ENCODE measurements at places on chromosomes 13 and 19. TPM values are rescaled to one million over a fixed set of nuclear protein-coding genes. Genes with fewer than 3 reads are reported as not detected.

The SBK2 gene
- polyA plus RNA-seq = 0.10 TPM

The KASH5 gene
- not detected for polyA plus RNA-seq

DNA sequence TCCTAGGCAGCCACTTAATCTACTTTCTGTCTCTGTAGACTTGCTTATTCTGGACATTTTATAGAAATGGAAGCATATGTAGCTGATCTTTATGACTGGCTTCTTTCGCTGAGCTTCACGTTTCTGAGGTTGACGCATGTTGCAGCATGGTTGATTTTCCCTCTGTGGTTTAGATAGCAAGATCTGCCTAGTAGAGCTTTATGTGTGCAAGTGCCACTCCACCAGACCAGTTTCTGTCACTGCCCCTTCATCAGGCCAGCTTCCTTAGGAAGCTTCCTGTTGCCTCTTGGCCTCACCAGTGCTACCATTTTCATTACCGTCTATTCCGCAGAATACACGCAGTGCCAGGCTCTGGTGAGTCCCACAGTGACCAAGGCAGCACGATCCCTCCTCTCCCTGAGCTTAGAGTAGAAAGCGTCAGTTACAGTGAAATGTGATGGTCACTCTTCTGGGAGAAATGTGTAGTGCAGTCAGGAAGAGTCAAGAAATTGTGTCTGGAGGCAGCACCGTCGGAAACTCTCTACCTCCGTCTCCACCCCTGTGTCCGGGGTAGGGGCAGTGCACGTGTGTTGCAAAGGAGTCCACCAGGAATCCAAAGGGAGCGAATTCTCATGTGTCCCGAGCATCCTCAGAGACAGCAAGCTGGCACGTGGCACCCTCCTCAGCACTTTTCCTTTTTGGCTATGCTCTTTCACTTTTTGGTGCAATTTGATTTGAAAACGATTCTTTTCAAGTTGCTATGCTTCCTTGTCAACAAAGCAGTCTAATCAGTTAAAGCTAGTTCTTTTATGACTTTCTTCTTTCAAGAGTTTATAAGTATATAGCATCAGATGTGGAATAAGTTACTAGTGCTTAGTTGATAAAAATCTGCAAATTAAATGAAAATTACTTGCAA is 45.4 kb upstream of the GPR183 start:
- DNase-seq = no peak

- no peak for DNase-seq
Measured at GRCh38 chr19:56101095-56101494, 20.0 kb downstream of the ZNF787 start.

GRCh38 chr13:36342715-36343114 is 3.5 kb downstream of the SPART start:
- DNase-seq = no peak

DNA sequence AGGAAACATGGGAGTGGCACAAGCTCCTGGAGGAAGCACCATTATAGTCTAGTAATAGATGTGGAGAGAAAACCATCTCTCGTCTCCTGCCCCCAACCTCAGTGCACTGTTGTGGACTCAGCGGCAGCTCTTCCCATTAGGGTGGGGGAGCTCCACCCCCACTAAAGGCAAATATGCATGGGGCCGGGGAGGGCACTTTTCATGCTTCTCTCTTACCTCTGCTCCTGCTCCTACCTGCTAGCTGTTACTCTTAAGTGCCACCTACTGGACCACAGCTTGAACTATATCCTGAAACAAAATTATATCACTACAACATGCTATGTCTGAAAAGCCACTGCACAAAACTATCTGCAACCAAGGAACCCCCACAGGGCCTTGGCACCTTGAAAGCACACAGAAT is 112.6 kb upstream of the DACH1 start:
- DNase-seq = no peak

GRCh38 chr13:28568286-28568685 is 73.4 kb upstream of the FLT1 start:
- peak; percentile 23 for DNase-seq
